ENCODE measurements at places on chromosomes 16 and 17. TPM values are rescaled to one million over a fixed set of nuclear protein-coding genes. Genes with fewer than 3 reads are reported as not detected.

SCARF1 gene
- 131 TPM for total RNA-seq

GP1BA gene
- total RNA-seq = not detected

EME1 gene
- total RNA-seq = 2.7 TPM

KCNJ12 gene
- 1.6 TPM for total RNA-seq

EME2 gene
- total RNA-seq = 8.8 TPM

RND2 gene
- total RNA-seq = 0.18 TPM

LGALS9C gene
- total RNA-seq = not detected

SLC25A39 gene
- 126 TPM for total RNA-seq

All from glomerular endothelial cell (primary cell).